ENCODE measurements at places on chromosomes 1 and 21.

DNA sequence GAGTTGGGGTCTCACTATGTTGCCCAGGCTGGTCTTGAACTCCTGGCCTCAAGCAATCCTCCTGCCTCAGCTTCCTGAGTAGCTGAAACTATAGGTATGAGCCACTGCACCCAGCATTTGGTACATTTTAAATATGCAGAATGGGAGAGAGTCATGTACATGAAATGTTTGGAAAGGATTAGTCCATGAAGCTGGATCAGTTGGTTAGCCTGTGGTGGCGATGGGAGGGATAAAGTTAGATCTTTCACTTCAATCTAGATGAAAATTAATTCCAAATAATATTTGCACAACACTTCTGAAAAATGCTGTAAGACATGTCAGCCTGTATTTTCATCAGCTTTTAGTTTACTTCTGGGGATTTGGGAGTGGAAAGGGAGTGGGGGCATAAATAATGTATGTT, 188.9 kb downstream of the HUNK start:
- DNase-seq: no peak

DNA sequence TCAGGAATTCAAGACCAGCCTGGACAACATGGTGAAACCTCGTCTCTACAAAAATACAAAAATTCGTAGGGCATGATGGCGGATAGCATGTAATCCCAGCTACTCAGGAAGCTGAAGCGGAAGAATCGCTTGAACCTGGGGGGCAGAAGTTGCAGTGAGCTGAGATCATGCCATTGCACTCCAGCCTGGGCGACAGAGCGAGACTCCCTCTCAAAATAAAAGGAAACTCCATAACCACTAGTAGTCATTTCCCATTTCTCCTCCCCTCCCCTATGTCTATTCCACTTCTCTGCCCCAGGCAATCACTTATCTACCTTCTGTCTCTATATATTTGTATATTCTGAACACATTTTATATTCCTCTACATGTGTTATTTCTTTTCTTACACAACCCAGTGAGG, 4.0 kb upstream of the CEP350 start:
- DNase-seq: no peak

DNA sequence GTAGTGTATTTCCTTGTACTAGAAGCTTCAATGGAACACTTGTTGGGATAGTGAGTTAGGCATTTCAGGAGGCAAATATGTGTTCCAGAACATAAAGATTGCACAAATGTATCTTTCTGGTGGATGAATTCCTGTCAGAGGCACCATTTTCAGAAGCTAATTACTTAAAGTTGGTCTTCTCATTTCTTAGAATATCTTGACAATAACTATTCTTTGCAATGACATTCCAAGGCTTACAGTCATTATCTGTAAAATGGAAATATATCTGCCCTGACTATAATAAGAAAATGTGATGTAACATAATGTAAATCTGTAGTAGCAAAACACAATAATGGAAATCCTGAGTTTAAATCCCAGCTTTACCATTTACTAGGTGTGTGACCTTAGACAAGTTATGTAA, 2.7 kb downstream of the VCAM1 start:
- DNase-seq: no peak

- DNase-seq: no peak
These were observed 35.0 kb upstream of the THEM4 start for GRCh38 chr1:151944126-151944856.

DNA sequence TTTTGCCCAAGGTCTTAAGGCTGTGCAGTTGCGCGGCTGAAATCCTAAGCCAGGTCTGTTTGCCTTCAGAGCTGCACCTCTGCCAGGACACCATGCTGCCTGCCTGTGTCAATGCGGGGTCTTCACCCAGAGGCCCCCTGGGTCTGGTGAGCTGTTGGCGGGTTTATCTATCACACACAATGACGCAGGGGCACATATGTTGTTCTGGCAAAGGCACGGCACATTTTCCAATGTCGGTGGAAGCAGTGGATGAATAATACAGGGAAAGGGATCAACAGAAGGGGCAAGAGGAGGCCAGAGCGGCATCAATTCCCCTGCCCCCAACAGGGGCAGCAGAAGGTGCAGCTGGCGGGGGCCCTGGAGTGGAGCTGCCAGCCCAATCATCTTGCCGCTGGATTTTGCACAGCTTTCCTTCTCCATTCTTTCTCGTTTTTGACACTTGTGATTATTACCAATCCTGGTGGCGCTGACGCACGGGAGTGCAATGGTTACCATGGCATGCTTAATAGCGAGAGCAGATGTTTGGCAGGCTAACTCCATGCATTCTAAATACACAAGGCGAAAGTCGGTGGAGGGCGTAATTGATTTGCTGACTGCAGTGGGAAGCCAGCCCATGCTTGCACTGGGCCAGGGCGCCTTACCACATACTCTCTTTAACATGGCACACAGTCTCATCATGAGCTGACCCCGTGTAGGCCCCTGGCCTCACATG, 45.8 kb upstream of the CYP2J2 start:
- DNase-seq: no peak

- DNase-seq: no peak
These were observed 200.0 kb downstream of the KCNK2 start for GRCh38 chr1:215282557-215282956.

GRCh38 chr1:104745875-104746274, 996.2 kb downstream of the AMY1C start:
- DNase-seq: no peak

- no peak for DNase-seq
These were observed 50.8 kb downstream of the HS2ST1 start for GRCh38 chr1:86965012-86965826.

DNA sequence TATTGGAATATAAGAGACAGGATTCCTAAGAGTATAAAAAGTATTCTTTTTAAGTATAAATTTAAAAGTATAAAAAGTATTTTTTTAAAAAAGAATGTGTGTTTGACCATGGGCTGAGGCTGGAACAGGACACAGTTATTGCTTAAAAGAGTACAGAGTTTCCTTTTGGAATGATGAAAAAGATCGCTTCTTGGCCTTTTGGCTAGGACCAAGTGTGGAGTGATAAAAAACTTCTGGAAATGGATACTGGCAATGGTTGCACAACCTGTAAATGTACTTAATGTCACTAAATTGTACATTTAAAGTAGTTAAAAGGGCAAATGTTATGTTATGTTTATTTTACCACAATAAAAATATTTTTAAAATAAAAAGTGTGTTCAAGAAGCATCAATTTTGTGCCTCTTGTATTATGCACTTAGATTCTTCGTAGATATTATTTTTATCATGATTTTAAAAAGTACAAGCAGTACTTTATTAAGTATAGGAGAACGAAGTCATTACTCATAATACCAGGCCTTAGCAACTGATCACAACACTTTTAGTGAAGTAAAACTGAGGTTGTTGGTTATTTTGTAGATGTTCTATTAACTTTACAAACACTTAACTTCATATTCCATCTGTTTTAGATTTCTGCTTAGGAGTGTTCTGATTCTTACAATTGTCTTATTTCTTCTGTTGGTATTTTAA, 389.1 kb upstream of the ZP4 start:
- peak; percentile 14 for DNase-seq

GRCh38 chr1:178528228-178528952, 15.5 kb downstream of the TEX35 start:
- no peak for DNase-seq

GRCh38 chr1:175757381-175758015, 14.1 kb upstream of the TNR start:
- no peak for DNase-seq

DNA sequence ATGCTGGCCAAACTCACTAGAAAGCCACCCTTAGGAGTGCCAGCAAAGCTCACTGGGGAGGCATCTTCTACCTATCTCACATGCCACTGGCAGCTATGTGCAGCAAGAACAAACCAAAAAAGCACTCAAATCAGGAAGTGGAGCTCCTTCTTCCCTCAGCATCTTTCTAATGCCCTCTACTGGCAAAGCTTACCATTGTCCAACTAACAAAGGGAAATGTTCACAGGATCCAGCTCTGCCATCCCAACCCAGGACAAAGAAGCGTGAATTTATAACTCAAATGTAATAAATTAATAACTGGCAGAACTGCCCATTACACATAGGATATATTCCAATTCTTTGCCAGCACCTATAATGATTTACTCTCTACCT, 38.9 kb downstream of the LEPR start:
- DNase-seq: no peak

GRCh38 chr1:9275161-9275560, 17.5 kb upstream of the SPSB1 start:
- no peak for DNase-seq

GRCh38 chr1:101820071-101820470, 176.7 kb downstream of the OLFM3 start:
- DNase-seq: no peak

GRCh38 chr1:92820551-92820950, 11.3 kb upstream of the RPL5 start:
- no peak for DNase-seq

- no peak for DNase-seq
These were observed 178.4 kb downstream of the PSMG1 start for GRCh38 chr21:39004634-39005501.

GRCh38 chr21:46157987-46158451, 2.6 kb upstream of the FTCD start:
- DNase-seq: no peak

DNA sequence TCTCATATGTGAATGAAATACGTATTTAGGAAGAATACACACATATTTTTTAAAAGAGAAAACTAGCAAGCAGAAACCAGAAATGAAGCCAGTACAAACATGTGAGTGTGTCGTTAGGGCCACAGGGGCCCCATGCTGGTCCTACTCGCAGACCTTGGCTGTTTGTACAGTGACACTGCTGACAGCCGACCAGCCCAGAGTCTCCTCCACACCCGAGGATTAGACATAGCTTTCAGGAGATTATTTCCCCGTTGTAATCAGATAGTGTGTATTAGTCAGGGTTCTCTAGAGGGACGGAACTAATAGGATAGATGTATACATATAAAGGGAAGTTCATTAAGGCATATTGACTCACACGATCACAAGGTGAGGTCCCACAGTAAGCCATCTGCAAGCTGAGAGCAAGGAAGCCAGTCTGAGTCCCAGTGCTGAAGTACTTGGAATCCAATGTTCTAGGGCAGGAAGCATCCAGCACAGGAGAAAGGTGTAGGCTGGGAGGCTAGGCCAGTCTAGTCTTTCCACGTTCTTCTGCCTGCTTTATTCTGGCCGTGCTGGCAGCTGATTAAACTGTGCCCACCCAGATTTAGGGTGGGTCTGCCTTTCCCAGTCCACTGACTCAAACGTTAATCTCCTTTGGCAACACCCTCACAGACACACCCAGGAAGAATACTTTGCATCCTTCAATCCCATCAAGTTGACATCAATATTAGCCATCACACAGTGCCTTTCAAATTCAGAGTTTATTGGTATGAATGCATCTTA, 51.2 kb downstream of the DIP2A start:
- no peak for DNase-seq

- no peak for DNase-seq
These were observed 1679.0 kb upstream of the B3GALT2 start for GRCh38 chr1:194865383-194865782.

GRCh38 chr1:1324524-1325287, at the start of the genes CPTP and INTS11:
Gene CPTP, plus strand, starts transcription at chr1:1324802. Its CDS starts 2,109 bp downstream, at chr1:1326911.
Gene INTS11, minus strand, starts transcription at chr1:1324660. Its CDS starts 52 bp downstream, at chr1:1324608.
- DNase-seq: peak; percentile 49

DNA sequence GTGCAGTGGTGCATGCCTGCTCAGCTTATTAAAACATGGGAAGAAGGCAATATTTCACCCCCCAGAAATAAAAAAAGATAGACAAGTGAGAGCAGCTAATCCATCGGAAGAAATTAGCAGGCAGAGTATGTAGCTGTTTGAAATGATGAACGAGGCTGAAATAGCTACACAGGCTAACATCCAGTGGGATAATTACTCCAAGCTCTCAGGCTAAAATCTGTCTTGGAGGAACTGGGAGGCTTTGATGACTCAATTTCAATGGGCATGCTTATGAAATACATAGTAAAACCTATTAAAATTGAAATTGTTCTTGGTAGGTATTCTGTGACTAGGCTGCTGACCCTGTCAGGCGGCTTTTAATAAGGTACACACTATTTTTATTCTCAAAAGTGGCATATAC, 84.1 kb upstream of the RRP15 start:
- DNase-seq: no peak

GRCh38 chr1:26003756-26004155, 5.9 kb upstream of the PAFAH2 start:
- no peak for DNase-seq

GRCh38 chr1:94095744-94096469, 25.0 kb downstream of the ABCA4 start:
- no peak for DNase-seq
